ENCODE measurements at places on chromosomes 2 and 18.

DNA sequence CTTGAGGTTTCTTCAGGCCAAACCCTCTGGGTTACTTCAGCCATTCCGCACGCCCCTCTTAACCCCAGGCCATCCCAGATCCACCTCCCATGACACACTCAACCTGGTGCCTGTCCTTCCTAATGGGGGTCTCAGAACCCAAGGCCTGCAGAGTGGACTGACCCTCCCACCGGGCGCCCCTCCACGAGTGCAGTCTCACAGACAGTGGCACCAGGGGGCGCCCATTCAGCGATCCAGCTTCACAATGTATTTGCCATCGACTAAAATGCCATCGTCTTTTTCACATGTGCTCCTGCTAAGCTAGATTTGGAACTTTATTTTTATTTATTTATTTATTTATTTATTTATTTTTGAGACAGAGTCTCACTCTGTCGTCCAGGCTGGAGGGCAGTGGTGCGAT lies 38.5 kb downstream of the INPP5D start:
- peak; percentile 30 for DNase-seq

- DNase-seq: no peak
Measured at GRCh38 chr2:156300337-156300736, 32.2 kb downstream of the NR4A2 start.

DNA sequence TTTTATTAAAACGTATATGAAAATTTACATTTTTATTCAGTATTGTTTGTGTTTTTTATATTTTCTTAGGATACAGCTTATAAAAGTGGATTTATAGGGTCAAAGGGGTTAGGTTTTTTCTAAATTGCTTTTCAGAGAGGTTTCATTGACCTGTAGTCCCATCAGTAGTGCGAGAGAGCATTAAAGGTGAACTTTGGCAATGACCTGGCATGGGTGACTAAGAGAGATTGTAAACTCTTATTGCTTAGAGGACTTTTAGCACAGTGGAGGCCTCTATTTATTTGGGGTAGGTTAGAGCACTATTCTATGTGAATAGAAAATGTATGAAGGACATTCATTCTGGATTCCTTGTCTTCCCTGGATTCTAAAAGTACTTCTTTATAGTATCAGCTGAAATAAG lies 16.0 kb upstream of the TNP1 start:
- DNase-seq: no peak

GRCh38 chr18:48293954-48294898 lies 115.0 kb downstream of the ZBTB7C start:
- no peak for DNase-seq

GRCh38 chr2:21234001-21234400 lies 110.2 kb downstream of the TDRD15 start:
- no peak for DNase-seq

- DNase-seq: peak; percentile 8
Measured at GRCh38 chr2:15941871-15942710, 1.7 kb downstream of the MYCN start.

GRCh38 chr2:100182494-100183361 lies 40.3 kb upstream of the AFF3 start:
- DNase-seq: no peak

GRCh38 chr2:85353876-85354285 lies 447 bp downstream of the RETSAT start:
- DNase-seq: no peak

GRCh38 chr2:196268538-196269338 lies 97.4 kb upstream of the STK17B start:
- DNase-seq: peak; percentile 37

GRCh38 chr2:157334797-157335196 lies 9.2 kb upstream of the ERMN start:
- DNase-seq: no peak

- no peak for DNase-seq
Measured at GRCh38 chr2:49278561-49278960, 124.2 kb upstream of the FSHR start.

- no peak for DNase-seq
Measured at GRCh38 chr18:45493830-45494229, 121.4 kb upstream of the SLC14A2 start.

DNA sequence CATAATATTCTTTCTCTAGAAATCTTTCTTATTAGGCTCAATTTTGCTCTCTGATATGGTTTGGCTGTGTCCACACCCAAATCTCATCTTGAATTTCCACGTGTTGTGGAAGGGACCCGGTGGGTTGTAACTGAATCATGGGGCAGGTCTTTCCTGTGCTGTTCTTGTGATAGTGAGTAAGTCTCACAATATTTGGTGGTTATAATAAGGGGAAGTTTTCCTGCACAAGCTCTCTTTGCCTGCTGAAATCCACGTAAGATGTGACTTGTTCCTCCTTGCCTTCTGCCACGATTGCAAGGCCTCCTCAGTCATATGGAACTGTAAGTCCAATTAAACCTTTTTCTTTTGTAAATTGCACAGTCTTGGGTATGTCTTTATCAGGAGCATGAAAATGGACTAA lies 73.8 kb downstream of the CAVIN2 start:
- DNase-seq: no peak

DNA sequence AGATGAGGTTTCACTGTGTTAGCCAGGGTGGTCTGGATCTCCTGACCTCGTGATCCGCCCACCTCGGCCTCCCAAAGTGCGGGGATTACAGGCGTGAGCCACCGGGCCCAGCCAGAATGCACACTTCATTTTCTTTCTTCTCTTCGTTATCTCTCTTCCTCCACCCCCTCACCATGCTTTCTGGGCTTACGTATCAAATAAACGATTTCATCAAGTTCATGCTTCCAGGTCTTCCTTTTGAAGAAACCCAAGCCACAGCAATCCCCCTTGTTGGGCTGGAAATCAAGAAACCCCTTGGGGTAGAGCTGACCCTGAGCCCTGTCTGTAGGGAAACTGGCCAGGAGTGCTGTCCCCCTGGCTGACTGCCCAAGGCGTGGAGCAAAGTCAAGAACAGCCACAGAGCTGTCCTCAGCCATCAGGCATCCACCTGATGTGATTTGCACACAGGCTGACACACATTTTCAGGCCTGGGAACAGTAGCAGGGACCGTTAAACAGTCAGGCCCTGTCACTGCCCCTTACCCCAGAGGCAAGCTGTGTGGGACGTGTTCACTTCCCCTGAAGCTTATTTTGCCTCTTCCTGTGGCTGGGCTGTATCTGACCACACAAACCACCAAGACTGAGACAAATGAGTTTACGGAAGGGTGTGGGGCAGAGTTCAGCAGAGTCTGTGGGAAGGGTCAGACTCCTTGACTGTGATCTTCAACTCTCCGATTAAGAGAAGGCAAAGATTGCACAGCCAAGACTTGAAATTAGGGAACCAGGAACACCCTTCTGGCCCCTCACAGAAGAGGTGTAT lies 15.1 kb upstream of the NMUR1 start:
- DNase-seq: no peak

- no peak for DNase-seq
Measured at GRCh38 chr2:75224636-75225094, 25.3 kb upstream of the TACR1 start.

- no peak for DNase-seq
Measured at GRCh38 chr18:60112369-60112768, 212.6 kb downstream of the PMAIP1 start.

DNA sequence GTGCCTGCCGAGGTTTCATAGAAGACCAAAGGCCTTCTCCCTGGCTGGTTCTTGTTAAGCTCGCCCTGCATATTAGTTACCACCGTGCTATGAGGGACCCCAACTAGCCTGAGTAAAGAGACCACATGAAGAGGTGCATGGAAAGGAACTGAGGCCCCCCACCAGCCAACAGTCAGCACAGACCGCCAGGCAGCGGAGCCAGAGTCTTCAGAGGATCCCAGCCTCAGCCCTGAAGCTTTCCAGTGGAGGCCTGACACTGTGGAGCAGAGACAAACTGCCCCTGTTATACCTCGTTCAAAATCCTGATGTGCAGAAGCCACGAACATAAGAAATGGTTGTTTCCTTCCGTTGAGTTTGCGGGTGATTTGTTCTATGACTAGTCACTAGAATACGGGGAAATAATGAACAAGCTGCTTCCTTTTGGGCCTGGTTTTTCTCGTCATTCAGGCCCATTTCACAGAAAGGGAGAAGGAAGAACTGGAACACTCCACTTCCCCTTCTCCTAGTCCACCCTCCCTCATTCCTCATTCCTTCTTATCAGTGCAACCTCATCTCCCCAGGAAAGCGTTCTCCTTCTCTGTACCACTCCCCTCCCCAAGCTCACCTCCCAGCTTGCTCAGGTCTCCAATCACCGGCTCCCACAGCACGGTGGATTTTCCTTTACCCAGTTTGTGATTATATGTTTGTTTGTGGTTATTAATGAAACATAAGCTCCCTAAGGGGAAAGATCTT lies 3.0 kb upstream of the GLI2 start:
- DNase-seq: no peak

DNA sequence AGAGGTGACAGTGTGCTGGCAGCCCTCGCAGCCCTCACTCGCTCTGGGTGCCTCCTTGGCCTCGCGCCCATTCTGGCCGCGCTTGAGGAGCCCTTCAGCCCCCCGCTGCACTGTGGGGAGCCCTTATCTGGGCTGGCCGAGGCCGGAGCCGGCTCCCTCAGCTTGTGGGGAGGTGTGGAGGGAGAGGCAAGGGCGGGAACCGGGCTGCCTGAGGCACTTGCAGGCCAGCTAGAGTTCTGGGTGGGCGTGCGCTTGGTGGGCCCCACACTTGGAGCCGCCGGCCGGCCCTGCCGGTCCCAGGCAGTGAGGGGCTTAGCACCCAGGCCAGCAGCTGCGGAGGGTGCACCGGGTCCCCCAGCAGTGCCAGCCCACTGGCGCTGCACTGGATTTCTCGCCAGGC lies 1480.9 kb upstream of the SLC39A10 start:
- no peak for DNase-seq

DNA sequence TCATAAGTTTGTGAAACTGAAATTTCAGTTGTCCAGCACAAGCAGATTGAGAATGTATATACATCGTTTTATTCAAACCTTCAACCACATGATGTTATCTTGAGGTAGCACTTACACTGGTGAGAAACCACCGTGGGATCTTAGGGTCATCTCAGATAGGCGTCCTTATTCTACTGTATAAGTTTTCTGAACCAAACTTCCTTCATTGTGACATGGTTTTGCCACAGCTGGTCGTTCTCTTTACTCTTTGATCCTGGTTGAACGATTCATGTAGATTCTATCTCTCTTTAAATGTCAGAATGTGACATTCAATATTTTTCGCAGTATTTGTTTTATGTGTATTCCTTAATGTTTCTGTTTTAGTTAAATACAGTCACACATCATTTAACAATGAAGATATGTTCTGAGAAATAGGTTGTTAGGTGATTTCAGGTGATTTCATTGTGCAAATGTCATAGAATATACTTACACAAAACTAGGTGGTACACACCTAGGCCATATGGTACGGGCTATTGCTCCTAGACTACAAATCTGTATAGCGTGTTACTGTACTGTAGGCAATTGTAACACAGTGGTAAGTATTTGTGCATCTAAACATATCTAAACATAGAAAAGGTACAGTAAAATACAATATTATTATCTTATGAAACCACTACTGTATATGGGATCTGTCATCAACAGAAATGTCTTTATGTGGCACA lies 17.9 kb upstream of the ARHGAP25 start:
- DNase-seq: no peak

GRCh38 chr2:202778217-202778616 lies 93.3 kb downstream of the ICA1L start:
- DNase-seq: no peak

DNA sequence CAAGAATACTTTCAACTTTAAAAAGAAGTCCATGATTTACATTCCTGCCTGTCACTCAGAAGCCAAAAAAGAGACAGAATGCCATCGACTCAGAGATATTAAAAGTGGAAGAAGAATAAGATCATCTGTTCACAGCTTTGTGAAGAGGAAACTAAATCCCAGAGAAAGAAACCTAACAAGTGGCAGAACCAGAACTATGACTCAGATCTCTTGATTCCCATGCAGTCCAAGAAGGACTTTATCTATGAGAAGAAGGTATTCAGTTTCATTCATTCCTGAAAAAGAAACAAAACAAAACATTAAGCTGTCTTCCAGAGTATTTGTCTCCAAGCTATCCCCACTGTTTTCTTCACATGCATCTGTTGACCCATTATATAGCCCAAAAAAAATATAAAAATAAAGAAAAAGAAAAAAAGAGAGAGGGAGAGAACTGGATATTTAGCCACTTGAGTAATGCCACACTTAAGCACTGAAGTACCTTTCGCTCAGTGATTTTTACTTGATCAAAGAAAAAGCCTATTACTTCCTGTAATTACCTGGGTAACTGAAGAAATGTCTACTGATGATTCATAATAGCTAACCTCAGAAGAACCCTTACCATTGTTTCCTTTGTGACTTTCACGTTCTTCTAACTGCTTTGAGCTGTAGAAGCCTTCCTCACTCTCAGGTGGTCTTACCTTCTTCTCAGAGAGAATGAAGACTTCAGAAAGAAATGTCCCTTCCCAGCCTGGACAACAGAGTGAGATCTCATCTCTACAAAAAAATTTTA lies 17.7 kb upstream of the AKAIN1 start:
- no peak for DNase-seq

GRCh38 chr18:79223431-79223830 lies 154.2 kb downstream of the ATP9B start:
- DNase-seq: no peak

DNA sequence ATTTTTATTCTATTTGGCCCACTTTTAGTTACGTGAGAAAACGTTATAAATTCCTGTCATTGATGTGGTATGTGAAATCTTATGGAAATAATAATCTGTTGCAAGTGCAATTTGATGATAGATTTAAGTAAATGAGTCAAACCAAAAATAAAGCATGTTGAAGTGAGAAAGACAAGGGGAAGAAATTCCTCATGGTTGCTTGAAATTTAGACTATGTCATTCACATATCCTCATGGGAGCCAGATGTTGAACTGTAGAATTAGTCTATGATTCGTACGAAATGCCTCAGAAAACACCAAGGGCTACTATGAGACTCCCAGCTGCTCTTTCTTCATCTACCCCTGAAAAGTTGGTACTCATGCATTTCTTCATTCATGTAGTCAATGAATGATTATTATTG lies 55.7 kb downstream of the KLHL14 start:
- peak; percentile 76 for DNase-seq

DNA sequence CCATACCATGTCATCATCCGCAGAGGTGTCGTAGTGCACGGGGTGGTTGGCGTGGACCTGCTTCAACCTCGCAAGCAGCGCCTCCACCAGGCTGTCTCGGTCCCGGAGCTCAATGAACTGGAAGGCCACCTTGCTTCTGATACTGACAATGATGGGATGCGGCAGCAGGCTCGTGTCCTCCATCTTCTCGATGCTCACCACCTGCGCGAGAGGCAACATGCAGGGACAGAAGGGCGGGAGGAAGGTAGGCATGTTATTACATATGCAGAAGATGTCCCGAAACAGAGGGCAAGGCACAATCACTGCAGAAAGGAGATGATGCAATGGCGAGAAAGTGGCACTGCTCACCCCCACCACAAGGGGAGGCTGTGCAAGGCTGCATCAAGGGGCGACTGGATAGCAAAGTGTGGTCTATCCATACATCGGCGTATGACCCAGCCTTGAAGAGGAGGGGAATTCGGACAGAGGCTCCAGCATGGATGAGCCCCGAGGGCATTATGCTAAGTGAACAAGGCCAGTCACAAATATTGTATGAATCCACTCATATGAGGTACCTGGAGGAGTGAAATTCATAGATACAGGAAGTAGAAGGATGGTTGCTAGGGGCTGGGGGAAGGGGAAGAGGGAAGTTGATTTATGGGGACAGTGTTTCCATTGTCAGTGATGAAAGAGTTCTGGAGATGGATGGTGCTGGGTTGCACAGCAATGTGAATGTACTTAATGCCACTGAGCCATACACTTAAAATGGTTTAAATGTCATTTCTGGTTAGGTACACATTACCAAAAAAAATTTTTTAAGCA lies 36.6 kb downstream of the RPL31 start:
- peak; percentile 31 for DNase-seq

Data from fibroblast of skin of scalp (primary cell).